Stimulated activated CD4-positive, alpha-beta T cell treated with anti-CD3 and anti-CD28 coated beads, Interleukin-12 subunit alpha, Interleukin-12 subunit beta, amount 100 ng/mL, for 48 hours (primary cell): ENCODE measurements at places on chromosomes 12 and 14.

DNA sequence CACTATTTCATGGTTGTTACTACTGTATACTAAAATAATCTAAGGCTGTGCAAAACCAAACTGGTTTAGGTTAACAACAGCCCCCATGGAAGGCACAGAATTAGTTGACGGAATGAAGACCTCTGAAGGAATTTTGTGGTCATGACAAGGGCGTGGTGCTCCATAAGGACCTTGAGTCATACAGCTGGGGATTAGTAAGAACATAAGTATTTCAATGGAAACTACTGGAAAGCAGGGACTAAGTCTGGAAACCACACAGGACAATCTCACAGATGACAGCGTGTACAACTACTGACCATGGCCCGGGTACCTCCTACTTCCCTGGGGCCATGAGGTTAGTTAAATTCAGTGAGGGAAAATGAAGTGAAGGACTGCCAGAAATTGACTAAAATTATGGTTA, 98.5 kb upstream of the PLEKHA5 start:
- no peak for DNase-seq

GRCh38 chr12:10341892-10342509, 34.3 kb downstream of the KLRD1 start:
- DNase-seq: no peak

- DNase-seq: no peak
Measured at GRCh38 chr12:88985631-88986030, 366.7 kb downstream of the DUSP6 start.

GRCh38 chr12:95590775-95591174, 39.5 kb upstream of the USP44 start:
- DNase-seq: no peak

- DNase-seq: no peak
Measured at GRCh38 chr12:49813131-49813530, 15.1 kb downstream of the NCKAP5L start.

GRCh38 chr12:46365951-46366379, 6.6 kb downstream of the SLC38A2 start:
- no peak for DNase-seq

- DNase-seq: no peak
Measured at GRCh38 chr12:67541625-67541991, 106.9 kb upstream of the DYRK2 start.

- no peak for DNase-seq
Measured at GRCh38 chr14:38171197-38171596, 36.5 kb upstream of the SSTR1 start.

DNA sequence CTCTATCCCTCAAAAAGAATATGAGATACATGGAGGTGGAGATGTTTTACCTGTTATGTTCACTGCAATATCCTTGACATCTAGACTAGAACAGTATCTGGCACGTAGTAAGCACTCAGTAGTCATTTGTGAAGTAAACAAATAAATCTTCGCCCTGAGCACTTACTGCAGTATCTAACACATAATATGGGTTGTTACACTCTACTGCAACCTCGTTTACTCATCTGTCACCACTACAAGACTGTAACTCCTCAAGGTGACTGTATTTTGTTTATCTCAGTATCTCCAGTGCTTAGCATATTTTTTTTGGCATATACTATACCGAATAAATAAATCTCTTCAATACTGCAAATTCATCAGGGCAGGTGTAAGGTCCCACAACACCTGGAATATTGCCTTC, 66.1 kb downstream of the WASHC3 start:
- DNase-seq: no peak
